ENCODE measurements at places on chromosomes 6 and 20.

- DNase-seq, result no peak
Measured at GRCh38 chr20:58129721-58130151, 98.7 kb downstream of the ANKRD60 start.

DNA sequence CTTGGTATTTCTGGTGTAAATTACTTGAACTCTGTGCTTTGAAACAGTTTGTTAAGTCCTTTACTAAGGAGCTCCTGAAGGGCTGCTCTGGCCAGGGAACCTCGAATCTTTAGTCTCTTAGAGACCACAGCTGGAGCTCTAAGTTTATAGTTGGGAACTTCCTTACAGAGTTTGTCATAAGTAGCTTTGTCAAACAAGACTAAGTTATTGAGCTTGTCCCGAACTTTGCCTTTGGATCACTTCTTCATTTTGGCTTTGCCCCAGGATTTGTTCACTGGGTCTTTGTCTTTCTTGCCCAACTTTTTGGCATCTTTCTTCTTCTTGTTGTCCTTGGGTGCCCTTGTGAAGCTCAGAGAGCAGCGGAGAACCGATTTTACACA lies 64.8 kb downstream of the FAM50B start:
- DNase-seq, result no peak

- DNase-seq, result peak; percentile 22
Measured at GRCh38 chr20:5448449-5449118, 131.8 kb upstream of the PROKR2 start.

GRCh38 chr20:44370639-44371218 lies 15.2 kb downstream of the HNF4A start:
- DNase-seq, result no peak

- DNase-seq, result no peak
Measured at GRCh38 chr20:31681128-31681727, 41.4 kb downstream of the BCL2L1 start.

GRCh38 chr6:157227202-157228166 lies 95.8 kb downstream of the TMEM242 start:
- no peak for DNase-seq

GRCh38 chr6:1267790-1268762 lies 43.8 kb upstream of the FOXQ1 start:
- no peak for DNase-seq

- no peak for DNase-seq
Measured at GRCh38 chr20:53080969-53081871, 109.1 kb downstream of the TSHZ2 start.

DNA sequence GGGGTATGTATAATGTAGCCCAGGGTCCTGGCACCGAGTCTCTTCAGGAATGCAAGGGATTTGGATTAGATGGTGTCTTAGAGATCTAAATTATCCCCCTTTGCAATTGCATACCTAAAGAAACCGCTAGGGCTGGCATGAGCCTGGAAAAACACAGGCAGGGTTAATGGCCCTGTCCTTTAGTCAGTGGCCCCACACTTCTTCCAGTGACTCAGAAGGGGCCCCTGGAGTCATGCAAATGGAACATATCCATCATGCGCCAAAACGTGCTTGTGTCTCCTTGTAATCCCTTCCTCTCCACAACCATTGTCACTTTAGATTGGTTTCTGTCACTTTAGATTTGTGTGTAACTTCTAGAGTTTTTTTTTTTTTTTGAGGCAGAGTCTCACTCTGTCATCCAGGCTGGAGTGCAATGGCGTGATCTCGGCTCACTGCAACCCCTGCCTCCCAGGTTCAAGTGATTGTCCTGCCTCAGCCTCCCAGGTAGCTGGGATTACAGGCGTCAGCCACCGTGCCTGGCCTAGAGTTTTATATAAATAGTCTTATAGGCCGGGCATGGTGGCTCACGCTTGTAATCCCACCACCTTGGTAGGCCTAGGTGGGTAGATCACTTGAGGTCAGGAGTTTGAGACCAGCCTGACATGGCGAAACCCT lies 8.7 kb upstream of the MYBL2 start:
- no peak for DNase-seq

DNA sequence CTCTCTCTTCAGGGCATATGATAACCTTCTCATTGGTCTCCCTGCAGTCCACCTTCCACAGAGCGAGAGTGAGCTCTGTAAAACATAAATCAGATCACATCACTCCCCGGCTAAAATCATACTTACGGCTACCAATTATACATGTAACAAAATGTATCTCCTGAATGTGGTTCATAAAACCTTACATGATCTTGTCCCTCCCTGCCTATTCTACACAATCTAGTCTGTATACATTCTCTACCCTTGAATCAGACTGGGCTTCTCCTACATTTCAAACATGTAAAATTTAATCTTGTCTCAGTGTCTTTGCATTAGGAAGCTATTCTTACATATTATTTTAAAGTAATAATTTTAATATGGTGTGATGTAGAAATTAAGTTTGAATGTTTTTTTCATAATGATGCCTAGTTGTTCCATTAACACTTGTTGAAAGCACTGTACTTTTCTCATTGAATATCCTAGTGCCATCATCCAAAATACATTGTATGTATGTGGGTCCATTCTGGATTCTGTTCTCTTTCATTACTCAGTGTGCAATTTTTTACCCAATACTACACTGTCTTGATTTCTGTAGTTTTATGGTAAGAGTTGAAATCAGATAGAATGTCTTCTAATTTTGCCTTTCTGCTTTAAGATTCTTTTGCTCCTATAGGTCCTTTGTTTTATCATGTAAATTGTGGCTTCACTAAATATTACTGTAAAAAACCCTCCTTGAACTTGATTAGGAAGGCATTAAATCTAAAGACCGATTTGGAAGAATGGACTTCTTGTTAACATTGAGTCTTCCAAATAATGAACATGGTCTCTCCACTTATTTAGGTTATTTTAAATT lies 403.3 kb upstream of the EPHA7 start:
- no peak for DNase-seq

All from stimulated activated CD8-positive, alpha-beta memory T cell treated with anti-CD3 and anti-CD28 coated beads, Interleukin-7, amount 100 ng/mL, for 1 hour (primary cell).